ENCODE measurements at places on chromosomes 2 and 18. TPM values are rescaled to one million over a fixed set of nuclear protein-coding genes. Genes with fewer than 3 reads are reported as not detected.

GRCh38 chr2:83058683-83059082 is 1400.4 kb downstream of the SUCLG1 start:
- no peak for DNase-seq

GRCh38 chr18:43571078-43571689 is 293.9 kb upstream of the SYT4 start:
- DNase-seq: peak; percentile 27

- DNase-seq: no peak
These were observed 8.6 kb upstream of the NCOA1 start for GRCh38 chr2:24482251-24482971.

- DNase-seq: peak; percentile 63
These were observed 207.4 kb downstream of the ARL6IP6 start for GRCh38 chr2:152925547-152926448.

The GKN1 gene
- not detected for total RNA-seq

GRCh38 chr18:12092398-12093229 is 1.0 kb upstream of the ANKRD62 start:
- DNase-seq: no peak

DNA sequence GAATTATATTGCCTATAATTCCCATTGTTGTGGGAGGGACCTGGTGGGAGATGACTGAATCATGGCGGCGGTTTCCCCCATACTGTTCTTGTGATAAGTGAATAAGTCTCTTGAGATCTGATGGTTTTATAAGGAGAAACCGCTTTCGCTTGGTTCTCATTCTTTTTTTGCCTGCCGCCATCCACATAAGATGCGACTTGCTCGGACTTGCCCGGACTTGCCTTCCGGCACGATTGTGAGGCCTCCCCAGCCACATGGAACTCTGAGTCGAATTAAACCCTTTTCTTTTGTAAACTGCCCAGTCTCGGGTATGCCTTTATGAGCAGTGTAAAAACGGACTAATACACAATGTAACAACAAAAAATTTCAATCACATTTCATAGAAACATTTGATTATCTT is 115.8 kb downstream of the C2orf74 start:
- DNase-seq: no peak

The PLCD4 gene
- 0.49 TPM for total RNA-seq

- DNase-seq: no peak
These were observed 34.0 kb upstream of the SPTBN1 start for GRCh38 chr2:54422072-54422581.

DNA sequence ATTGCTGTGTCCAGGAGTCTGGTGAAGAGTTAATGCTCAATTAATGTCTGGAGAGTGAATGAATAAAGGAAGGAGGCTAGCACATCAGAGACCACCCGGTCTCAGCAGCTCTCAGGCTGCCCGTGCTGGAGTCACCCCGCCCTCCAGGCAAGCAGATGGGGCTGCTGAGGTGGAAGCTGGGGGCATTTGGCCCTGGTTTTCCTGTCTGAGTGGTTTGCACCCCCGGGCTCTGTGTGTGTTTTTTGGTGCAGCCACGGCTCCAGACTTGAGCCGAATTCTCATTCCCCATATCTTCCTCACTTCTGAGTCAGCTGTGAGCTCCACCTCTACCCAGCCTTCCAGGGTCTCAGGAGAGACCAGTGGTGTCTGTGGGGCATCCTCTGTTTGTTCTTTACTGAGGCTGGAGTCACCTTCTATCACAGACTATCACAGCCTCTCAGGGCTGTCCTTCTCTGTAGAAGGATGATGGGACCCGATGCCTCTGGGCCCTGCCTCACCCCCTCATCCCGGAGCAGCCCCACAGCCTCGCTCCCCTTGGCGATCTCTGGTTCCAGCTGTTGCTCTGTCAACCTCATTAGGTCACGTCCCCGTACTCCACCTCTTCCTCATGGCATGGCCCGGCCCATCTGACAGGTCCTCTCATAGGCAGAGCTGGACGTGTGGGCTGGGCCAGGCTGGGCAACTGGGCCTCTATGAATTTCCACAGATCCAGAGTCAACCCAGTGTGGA is 60.8 kb downstream of the HS1BP3 start:
- no peak for DNase-seq

DNA sequence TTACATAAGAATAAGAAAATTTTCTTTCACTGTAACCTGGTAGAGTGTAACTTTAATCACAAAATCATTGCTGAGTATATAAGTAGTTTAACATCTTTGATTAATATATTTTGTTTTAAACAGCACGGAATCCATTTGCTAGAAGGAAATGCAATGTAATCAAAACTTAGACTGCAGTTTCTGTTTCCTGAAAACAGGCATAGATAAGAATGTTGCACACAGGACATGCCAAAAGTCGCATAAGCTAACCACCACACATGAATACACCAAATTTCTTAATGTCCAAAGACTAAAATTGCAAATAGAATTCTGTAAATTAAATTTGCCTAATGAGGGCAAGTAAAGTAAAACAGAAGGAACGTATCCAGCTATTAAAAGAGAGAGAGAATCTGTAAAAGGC is 51.0 kb upstream of the SERPINB2 start:
- DNase-seq: no peak

The INPP5D gene
- total RNA-seq: 30.4 TPM

DNA sequence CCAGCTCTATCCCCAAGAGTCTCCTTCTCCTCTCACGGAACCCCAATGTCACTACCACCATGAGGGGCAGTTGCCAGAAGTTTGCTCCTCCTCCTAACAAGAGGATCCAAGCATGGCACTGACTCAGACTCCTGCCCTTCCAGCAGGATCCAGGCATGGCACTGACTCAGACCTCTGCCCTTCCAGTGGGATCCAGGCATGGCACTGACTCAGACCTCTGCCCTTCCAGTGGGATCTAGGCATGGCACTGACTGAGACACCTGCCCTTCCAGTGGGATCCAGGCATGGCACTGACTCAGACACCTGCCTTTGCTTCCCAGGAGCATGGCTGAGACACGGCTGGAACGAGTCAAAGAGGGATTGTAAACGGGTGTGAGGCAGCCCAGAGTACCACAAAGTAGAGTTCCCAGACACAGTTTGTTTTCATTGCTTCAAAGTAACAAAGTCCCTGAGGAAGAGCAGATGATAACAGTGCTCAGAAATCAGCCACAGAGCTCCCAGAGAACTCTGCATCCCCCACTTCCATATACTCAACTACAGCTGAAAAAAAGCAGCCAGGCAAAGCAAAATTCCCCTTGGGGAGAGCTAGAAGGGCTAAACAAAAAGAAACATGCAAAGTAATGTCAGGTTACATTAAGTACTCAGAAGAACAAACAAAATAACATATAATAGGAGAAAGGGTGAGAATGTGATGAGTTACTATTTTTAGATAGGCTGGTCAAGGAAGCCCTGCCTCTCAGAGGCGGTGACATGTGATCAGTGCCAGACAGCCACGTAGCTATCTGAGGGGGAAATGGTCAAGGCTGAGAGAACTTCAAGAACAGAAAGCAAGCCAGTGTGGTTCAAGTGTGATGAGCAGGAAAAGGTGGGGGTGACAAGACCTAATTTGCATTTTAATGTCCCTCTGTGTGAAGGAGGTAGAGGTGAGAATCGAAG is 3.0 kb downstream of the BUB1 start:
- no peak for DNase-seq

DNA sequence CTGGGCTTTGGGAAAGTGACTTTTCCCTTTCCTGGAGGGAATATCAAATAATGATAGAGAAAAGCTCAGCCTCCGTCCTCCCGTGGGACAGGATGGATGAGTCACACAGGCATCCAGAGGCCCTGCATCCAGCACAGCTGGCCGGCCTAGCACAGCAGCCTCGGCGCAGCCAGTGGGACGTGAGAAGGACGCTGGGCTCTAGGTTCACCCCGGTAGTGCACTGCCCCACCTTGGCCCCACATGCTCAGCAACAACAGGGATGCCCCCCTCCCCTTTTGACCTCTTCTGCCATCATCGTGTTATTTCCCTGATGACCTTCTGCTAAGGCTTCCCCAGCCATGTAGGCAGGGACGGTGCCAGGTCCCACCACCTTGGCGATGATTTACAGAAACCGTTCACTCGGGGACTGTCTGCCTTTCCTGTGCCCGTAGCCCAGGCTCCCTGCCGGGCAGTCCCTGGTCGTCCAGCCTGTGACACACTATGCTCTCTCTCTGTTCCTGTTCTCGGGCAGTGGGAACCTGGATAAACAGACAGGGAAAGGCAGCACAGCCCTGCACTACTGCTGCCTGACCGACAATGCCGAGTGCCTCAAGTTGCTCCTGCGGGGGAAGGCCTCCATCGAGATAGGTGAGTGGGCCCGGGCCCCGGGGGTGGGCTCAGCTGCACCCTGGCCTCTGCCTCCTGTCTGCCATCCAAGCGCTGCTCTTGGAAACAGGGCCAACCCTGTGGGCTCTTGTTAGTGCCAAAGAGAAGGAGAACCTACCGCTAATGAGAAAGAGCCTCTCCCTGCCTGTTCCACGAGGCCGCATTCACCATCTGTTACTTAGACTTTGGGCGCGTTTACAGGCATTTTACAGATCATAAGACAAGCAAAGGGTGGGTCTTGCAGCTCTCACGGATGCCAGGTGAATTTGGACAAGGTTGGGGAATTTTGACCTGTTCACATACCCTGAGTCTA is 44.6 kb downstream of the ITGB1BP1 start:
- peak; percentile 46 for DNase-seq

The EPB41L5 gene
- total RNA-seq: 27.4 TPM

DNA sequence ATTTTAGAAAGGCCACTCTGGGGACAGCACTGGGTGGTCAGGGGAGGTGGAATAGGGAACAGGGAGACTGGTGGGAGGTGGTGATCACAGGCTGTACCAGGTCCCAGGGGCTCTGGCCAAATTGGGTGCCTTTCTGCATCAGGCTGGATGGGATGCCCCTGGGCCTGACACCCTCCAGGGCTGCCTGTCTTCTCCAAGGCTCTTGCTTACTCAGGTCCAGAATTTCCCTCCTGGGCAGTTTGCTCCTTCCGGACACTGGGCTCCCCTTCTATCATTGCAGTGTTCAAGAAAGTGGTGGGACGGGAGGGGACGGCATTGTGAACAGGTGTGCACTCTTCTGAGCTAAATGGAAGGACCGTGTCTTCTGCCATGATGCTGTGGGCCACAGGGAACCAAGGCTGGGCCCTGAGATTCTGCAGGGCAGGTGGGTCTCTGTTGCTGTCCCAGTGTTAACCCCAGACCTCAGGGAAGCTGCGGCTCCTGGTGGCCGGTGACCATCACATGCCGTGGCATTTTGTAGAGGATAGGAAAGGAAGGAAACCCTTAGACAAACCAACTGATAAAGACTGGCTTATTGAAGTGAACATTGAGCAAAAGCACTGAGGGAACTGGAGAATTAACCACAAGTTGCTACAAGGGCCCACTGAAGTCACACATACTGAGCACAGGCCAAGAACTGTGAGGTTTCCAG is 93.7 kb upstream of the HS6ST1 start:
- DNase-seq: peak; percentile 7

DNA sequence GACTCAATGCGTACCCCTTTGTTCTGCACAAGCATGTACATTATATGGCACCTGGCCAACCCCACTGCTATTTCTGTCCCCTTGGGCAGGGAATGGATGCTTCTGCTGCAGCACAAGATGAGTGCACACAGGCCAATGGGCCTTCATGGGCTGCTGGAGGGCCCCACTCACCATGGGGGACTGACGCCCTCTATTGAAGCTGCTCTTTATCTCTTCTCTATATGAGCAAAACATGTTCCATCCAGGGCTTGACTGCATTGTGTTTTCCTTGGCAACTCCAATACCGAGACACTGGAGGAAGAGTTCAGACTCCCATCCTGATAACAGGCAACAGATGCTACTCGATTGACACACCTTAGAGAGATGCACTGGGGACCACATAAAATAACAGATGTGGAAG is 251.6 kb upstream of the NCKAP5 start:
- no peak for DNase-seq

DNA sequence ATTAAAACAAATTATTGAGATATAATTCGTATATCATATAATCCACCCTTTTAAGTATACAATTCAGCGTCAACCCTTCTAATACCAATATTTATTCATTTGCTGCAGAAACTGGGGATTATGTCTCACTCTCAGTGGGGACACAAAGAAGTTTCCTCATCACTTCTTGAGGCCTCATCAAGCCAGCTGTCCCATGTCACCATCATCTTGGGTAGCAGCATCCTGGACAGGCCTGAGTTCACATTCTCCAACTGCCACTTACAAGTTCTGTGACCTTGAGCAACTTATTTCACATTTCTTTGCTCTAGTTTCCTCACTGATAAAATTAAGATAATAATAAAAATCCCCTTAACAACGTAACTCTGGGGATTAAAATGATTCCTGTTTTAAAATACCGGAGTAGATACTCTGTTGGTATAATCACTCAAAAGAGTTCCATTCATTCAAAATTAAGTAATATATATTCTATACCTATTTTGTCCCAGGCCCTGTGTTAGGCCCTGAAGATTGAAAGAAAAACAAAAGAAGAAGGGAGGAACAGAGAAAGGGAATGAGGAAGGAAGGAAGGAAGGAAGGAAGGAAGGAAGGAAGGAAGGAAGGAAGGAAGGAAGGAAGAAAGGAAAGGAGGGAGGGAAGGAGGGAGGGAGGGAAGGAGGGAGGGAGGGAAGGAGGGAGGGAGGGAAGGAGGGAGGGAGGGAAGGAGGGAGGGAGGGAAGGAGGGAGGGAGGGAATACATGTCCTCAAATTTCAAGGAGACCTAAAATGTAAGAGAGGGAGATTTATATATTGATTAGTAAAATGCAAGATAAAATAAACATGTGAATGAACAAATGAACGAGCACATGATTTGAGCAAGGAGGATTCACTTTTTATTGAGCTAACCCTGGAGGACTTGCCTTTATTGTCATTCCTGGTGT is 42.4 kb downstream of the NCKAP5 start:
- DNase-seq: no peak

The MTHFD2 gene
- total RNA-seq: 26.2 TPM

The GYPC gene
- 51.1 TPM for total RNA-seq

DNA sequence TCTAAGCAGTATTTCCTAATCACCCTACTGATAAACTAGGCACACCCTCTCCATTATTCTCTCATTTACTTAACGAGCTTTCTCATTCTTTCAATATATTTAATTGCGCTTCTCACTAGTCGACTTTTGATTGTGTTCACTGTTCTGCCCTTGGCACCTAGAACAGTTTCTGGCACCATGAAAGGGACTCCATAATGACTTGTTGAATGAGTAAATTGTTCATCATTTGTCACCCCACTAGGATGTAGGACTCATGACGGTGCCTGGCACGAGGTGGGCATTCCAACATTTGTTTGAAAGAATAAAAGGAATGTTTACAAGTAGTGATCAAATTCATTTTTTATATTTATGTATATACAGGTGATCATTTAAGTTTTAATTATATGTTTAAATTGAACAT is 123.7 kb downstream of the DIS3L2 start:
- DNase-seq: no peak

GRCh38 chr2:216830346-216830745 is 29.5 kb downstream of the TNP1 start:
- no peak for DNase-seq

DNA sequence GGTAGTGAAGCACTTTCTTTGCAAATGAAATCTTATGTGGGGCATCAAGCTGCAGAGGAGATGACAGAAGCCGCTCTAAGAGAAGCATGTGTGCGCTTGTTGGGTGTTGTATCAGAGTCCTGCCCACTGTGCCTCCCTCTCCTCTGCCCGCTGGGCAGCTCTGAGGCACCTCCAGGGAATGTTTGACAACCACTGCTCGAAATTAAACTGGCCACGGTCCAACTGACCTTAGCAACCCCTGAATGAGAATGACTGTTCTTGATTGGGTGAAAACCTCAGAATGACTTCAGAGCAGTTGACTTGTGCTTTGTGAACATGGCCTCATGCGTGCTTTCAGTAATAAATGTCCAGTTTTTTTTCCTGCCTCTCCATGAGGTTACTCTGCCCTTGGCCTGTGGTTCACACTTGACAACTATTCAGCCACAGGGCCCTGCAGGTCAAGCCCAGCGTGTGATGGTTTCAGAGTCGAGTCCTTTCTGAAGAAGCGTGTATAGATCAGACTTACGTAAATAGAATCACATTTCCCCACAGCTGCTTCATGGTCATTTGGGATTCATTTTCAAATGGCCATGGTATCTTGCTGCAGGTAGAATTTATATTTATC is 94.9 kb downstream of the SLC4A3 start:
- DNase-seq: no peak

Measured in mucosa of gallbladder (tissue), 1 donor.